ENCODE measurements at places on chromosomes 16 and 17. TPM values are rescaled to one million over a fixed set of nuclear protein-coding genes. Genes with fewer than 3 reads are reported as not detected.

The NPIPB9 gene
- not detected for total RNA-seq

The PIMREG gene
- total RNA-seq: 98.9 TPM

The IL17C gene
- 1.4 TPM for total RNA-seq

The PNMT gene
- 0.29 TPM for total RNA-seq

The TEX19 gene
- total RNA-seq: not detected

The CRYBA1 gene
- total RNA-seq: not detected

The RCVRN gene
- not detected for total RNA-seq
